ENCODE measurements at places on chromosomes 3 and 15.

DNA sequence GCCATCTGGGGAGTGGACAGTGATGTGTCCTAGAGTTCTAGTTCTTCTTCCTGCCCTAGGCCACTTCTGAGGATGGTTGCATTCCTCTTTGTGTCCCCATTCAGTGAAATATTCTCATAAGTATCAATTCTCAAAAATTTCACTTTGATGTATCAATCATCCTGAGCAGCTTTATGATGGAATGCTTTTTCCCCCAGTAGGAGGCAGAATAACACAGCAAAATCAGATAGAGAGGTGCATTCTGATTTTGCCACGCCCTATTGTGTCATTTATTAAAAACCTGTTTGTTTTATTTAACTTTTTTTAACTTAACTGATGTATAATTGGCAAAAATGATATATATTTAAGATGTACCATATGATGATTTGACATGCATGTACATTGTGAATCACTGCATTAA lies 656.0 kb upstream of the GRM7 start:
- DNase-seq: no peak

- DNase-seq: no peak
Measured at GRCh38 chr15:74545086-74545485, 4.1 kb downstream of the ARID3B start.

DNA sequence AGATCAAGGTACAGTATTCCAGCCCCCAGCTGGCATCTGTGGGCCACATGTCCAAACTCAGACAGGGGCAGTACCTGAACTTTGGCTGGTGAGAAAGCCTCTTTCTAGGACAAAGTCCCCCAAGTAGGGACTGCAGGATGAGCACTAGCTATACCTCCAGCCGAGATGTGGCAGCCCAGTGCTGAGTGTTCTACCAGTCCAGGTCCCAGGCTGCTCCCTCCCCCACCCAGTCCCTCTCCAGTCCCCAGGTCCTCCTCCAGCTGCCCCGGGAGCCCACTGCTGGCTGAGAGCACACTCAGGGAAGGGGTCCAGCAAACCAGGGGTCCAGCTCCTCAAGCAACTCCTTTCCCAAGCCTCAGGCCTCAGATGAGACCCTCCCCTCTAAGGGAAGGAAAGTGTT lies 1.5 kb downstream of the SLC26A6 start:
- DNase-seq: no peak

- DNase-seq: no peak
Measured at GRCh38 chr3:105771392-105771791, 97.4 kb downstream of the CBLB start.

- peak; percentile 91 for DNase-seq
Measured at GRCh38 chr15:89430530-89431341, 65.6 kb downstream of the RHCG start.

Measured in left ventricle myocardium superior (tissue), 1 donor.